ENCODE measurements at places on chromosomes 7 and 10.

DNA sequence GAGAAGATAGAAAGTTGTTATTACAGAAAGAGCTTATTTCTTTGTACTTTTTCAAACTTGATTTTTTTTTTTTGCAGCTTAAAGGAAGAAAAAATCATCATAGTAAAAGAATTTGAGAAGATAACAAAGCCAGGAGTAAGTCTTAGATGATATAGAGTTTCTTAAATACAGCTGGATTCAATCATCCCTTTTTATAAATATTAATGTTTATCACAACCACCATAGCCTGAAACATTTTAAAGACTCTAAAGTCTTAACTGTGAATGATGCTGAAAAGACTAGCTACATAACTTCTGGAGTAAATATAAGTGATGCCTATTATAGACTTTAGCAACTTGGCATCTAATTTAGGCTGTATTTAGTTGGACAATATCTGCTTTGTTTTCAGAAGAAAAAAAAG lies 54.8 kb upstream of the FGL2 start:
- no peak for DNase-seq

GRCh38 chr10:60863796-60864195 lies 80.2 kb downstream of the RHOBTB1 start:
- no peak for DNase-seq

DNA sequence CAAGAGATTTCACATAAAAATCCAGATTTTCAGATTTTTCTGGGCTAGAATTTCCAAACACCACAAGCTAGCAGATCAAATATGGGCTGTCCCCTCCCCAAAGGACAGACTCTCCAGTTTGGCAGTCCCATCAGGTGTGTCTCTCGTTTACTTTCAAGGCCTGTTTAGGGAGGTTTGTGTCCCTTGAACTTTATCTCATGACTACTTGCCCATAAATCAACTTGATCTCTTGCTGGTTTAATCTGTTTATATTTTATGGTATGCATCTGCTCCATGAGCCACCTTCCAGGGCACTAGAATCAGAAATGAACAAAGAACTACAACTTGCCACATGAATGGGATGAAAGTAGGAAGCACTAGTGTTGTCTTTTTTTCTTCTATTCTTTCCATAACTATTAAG lies 5.2 kb downstream of the ZDHHC6 start:
- DNase-seq, result no peak

GRCh38 chr10:14146025-14146424 lies 184.7 kb downstream of the FRMD4A start:
- no peak for DNase-seq

DNA sequence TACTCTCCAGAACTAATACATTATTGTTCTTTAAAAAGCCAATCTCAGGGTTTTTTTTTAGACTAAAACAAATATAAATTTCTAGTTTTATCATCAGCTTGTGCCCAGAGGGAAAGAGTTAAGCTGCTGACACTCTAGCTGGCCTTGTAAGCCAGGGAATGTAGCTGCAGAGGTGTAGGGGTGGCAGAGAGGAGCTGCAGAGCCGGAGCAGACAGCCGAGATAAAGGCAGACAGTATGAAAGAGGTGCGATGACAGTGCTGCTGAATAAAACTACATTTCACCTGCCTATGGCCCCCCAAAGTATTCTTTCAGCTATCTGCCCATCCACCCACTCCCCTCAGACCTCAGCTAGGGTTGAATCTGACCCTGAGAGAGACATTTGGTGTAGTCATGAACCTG lies 653.7 kb upstream of the ZWINT start:
- DNase-seq, result no peak

DNA sequence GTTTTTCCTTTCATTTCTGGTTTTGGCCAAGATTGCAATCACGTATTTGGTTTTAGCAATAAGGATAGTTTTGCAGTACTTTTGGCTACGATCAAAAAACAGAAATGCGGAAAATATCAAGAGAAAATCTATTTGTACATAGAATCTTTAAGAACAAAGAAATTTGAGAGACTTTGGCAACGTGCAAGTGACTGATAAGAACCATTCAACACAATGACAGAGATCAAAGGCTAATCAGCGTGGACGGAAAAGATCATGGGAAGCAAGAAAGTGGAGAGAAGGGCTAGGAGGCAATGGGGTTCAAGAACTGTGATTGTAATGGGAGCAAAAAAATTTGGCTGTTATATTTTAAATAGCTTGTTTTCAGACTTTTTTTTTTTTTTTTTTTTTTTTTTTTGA lies 16.2 kb upstream of the LRRN3 start:
- DNase-seq, result no peak

DNA sequence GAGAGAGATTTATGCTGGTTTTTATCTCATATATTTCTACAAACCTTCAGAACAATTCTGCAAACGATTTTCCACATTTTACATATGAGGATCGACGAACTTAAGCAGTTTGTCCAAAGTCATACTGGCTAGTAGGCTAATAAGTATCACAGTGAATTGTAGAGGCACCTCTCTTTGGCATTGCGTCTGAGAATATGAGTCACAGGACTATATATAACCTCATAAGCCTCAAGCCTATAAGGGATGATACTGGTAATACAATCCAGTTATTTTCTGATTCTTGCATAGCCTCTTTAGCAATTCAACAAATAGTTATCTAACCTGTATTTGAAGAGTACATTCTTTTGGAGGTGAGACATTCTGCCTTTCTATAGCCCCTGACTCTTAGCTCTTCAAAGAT lies 129.8 kb downstream of the GPR158 start:
- no peak for DNase-seq

- DNase-seq, result no peak
Observed at GRCh38 chr7:75565132-75565837, 73.2 kb downstream of the SPDYE5 start.

DNA sequence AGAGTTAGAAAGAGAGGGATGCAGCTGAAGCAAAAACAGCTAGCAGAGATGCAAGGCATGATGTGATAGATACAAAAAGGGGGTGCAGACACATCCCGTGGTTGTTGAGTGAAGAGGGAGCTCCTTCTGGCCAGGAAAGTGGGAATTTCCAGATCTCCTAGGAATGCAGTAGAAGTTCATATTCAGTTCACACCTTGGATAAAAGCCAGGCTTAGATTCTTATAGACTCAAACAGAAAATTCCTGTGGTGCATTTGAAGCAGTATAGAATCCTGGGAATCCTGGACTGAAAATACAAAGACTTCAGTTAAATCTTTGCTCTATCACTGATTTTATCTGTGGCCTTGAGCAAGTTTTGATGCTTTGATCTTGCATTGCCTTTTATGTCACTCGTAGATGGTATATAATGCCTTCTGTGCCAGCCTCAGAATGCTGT lies 33.9 kb downstream of the SGPL1 start:
- no peak for DNase-seq

DNA sequence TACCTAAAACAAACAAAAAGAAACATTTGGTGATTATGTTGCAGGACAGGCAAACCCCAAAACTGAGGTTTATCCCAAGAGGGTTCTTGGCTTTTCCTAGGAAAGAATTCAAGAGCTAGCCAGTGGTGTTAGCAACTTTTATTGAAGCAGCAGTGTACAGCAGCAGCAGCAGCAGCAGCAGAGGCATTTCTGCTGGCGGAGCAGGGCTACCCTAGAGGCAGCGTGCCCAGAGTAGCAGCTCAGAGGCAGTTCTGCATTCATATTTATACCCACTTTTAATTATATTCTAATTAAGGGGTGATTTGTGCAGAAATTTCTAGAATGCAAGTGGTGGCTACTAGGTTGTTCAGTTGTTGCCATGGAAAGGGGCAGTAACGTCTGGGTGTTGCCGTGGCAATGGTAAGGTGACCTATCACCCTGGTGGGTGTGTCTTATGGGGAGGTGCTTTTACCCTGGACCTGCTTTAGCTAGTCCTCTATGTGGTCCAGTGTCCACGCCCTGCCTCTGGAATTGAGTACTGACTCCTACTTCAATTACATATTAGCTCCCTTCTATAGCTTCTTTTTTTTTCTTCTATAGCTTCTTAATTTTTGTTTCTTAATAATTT lies 53.9 kb downstream of the VCL start:
- no peak for DNase-seq

GRCh38 chr7:151626422-151627115 lies 106.9 kb upstream of the RHEB start:
- no peak for DNase-seq

DNA sequence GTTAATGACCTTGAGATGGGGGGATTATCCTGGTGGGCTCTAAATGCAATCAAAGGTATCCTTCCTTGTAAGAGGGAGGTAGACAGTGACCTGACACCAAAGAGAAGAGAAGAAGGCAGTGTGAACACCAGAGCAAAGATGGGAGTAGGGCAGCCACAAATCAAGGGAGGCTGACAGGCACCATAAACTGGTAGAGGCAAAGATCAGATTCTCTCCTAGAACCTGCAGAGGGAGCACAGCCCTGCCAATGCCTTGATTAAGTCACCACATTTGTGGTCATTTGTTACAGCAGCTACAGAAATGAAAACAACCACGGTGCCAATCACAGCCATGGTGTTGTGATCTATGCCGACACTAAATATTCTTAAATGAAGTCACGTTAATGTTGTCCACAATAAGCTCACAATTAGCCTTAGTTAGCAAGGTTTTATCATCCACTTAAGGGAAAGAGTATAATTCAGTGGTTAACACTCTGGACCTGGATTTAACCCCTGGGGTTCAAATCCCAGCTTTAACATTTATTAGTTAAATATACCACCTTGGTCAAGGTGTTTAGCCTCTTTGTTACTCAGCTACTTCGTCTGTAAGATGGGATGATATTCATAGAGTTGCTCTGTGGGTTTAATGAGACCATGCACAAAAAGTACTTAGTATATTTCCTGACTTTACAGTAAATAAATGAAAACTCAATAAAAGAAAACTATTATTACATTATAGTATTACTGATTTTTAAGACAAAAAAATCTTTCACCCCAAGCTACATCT lies 70.8 kb downstream of the SGMS1 start:
- no peak for DNase-seq

- DNase-seq, result no peak
Observed at GRCh38 chr10:12535656-12536055, 186.3 kb downstream of the CAMK1D start.

DNA sequence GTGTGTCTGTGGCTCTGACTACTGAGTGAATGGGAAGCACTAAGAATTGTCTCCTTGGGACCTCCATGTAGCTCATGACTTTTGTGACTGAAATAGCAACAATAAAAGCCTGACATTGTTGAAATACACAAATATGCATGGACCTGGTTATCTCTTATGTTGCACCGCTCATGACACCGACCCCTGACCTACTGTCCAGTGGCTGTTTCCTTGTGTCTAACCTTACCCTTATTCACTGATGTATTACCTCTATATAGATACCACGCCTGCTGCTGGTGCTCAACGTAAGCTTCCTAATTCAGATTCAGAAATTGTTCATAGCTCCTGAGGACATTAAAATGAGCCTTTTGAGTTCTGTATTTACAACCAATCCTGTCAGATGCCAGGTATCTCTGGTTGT lies 243.4 kb upstream of the SEMA3C start:
- DNase-seq, result no peak

GRCh38 chr7:139192014-139192706 lies 38.9 kb upstream of the UBN2 start:
- no peak for DNase-seq

GRCh38 chr10:115222039-115222438 lies 128.9 kb downstream of the ATRNL1 start:
- DNase-seq, result no peak

GRCh38 chr7:66050990-66051448 lies 24.6 kb upstream of the ASL start:
- no peak for DNase-seq

DNA sequence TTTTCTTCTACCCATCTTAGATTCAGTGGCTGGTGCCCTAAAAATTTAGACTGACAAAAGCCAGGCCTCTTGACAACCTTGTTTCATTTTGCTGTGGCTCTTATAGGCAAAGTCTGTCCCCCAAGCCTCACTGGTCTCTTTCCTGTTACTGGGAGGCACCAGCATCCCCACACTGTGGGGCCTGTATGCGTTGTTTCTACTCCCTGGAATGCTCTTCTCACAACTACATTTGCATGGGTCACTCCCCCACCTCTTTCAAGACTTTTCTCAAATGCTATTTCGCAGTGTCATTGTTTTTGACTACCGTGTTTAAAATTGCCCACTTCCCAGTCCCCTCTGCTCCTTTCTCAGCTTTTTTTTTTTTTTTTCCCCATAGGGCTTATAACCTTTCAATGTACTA lies 108.7 kb upstream of the DGKB start:
- DNase-seq, result no peak

DNA sequence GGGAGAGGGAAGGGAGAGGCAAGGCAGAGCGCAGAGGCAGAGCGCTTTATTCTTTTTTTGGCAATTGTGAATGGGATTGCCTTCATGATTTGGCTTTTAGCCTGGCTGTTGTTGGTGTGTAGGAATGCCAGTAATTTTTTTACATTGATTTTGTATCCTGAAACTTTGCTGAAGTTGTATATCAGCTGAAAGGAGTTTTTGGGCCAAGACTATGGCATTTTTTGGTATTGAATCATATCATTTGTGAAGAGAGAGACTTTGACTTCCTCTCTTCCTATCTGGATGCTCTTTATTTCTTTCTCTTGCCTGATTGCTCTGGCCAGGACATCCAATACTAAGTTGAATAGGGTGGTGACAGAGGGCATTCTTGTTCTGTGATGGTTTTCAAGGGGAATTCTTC lies 291.3 kb downstream of the REEP3 start:
- no peak for DNase-seq

All from stimulated activated CD8-positive, alpha-beta memory T cell treated with anti-CD3 and anti-CD28 coated beads, Interleukin-4, amount 100 ng/mL, for 4 hours (primary cell).